ENCODE measurements at places on chromosomes 16 and 17.

GRCh38 chr17:7811251-7811650 lies 22.8 kb upstream of the KDM6B start:
- DNase-seq, result no peak

- DNase-seq, result no peak
Measured at GRCh38 chr16:1538804-1539520, 5.5 kb downstream of the TMEM204 start.

- no peak for DNase-seq
Measured at GRCh38 chr17:79500745-79501618, 109.9 kb downstream of the RBFOX3 start.

DNA sequence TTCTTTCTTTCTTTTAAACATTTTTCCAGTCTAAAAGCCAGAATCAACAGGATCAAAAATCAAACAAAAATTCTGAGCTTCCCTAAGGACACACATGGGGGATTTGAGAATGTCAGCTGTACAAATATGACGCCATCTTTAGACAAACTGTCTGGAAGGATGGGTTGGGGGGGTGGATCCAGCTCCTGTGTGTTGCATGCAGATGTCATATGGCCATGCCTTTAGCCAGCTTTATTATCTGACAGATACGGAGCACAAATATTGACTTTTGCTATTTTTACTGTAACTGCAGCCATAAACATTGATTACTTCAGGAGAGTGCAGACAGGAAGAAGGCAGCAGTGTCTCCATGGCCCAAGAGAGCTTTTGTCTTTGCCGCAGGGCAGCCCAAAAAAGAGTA lies 279.4 kb upstream of the ELAC2 start:
- DNase-seq, result no peak

GRCh38 chr17:2709183-2709661 lies 2.3 kb downstream of the CLUH start:
- no peak for DNase-seq

Data from T-helper 22 cell (primary cell).